ENCODE measurements at places on chromosomes 7 and 10. TPM values are rescaled to one million over a fixed set of nuclear protein-coding genes. Genes with fewer than 3 reads are reported as not detected.

Gene ENKUR
- 1.8 TPM for total RNA-seq

DNA sequence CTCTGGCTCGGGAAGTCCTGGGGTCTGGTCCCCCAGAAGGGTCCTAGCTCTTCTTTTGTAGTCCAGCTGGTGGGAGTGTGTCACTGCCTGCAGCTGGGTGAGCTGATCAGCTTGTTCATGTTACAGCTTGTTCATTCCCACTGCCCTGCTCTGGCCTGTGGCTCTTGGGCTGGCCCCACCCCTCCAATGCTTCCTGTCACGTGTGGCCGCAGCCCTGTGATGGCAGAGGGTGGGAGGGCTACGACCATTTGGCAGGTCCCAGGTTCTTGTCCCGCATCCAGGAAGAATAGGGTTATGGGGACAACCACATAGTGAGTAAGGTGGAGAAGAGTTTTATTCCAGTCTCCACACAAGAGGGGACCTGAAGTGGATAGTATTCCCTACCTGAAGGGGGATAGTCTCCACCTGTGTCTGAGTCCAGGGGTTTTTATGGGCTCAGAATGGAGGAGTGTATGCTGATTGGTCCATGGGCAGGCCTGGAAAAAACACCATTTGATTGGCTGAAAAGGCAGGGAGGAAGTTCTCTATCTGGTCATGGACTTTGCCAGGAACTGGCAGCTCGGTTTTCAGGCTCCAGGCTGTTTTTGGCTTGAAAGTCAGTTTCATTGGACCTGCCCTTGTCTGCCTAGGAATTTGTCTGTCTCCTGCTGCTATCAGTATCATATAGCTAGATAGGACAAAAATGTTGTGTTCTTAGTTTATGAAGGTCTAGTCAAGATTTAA is 13.1 kb downstream of the SDHAF3 start:
- DNase-seq: peak; percentile 48

GRCh38 chr7:127816354-127817190 is 164.6 kb downstream of the SND1 start:
- no peak for DNase-seq

- no peak for DNase-seq
Measured at GRCh38 chr7:130254555-130254954, 12.1 kb upstream of the CPA2 start.

DNA sequence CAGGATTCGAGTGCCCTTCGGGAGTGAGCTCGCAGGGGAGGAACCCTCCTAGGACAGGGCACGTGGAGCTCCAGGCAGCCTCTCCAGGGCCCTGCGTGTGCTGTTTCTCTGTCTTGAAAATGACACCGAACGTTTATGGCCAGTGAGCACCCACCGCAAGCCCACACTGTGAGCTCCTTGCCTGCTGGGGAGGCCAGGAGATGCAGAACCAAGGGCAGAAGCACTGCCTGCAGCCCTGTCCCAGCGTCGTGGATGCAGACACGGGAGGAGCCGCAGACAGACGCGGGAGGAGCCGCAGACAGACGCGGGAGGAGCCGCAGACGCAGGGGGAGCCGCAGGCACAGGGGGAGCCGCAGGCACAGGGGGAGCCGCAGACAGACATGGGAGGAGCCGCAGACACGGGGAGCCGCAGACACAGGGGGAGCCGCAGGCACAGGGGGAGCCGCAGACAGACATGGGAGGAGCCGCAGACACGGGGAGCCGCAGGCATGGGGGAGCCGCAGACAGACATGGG is 314.4 kb downstream of the PTPRN2 start:
- no peak for DNase-seq

All from SK-MEL-5 (cell line).